ENCODE measurements at places on chromosomes 2 and 18. TPM values are rescaled to one million over a fixed set of nuclear protein-coding genes. Genes with fewer than 3 reads are reported as not detected.

Gene LIPT1
- 8.5 TPM for total RNA-seq

Gene STEAP3
- 32.3 TPM for total RNA-seq

Gene ESPNL
- 0.22 TPM for total RNA-seq

Gene SERPINB4
- total RNA-seq = not detected

Gene G6PC2
- not detected for total RNA-seq

Gene TNS1
- 6.2 TPM for total RNA-seq

Gene SLC66A2
- total RNA-seq = 44.9 TPM

Gene CNDP1
- total RNA-seq = not detected

Gene ABCB11
- 0.12 TPM for total RNA-seq

DNA sequence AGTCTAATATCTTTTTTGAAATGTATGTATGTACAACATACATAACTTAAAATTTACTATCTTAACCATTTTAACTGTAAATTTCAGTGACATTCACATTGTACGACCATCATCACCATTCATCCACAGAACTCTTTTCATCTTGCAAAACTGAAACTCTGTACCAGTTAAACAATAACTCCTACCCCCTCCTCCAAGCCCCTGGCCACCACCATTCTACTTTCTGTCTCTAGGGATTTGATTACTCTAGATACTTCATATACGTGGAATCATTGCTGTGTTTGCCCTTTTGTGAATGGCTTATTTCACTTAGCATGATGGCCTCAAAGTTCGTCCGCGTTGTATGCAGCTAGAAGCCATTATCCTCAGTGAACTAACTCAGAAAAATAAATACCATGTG lies 217.0 kb downstream of the METTL4 start:
- H3K4me1 ChIP-seq = no peaks in the 10 kb centered on the region
- no peak overlapping the region for H3K4me3 ChIP-seq
- H3K27me3 ChIP-seq = no peaks in the 10 kb centered on the region
- no peaks in the 10 kb centered on the region for H3K36me3 ChIP-seq
- no peak overlapping the region for H3K27ac ChIP-seq

DNA sequence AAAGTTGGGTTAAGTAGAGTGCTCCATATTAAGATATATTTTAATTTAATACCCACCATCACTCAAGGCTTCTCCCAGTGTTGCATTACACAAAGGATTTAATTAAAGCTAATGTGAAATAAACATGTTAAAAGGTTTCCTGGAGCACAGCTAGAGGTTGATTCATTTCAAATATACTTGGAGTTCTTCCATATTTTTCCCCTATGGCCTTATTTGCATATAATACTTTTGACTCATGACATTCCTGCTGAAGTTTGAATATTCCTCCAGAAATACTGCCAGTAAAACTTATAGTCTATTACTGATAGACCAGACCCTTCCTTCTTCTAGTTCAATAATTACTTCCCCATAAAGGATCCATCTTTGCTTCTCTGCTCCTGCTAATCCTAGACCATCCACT lies 227.5 kb downstream of the GULP1 start:
- H3K36me3 ChIP-seq = no peaks in the 10 kb centered on the region
- H3K4me1 ChIP-seq = peaks cover 5% of the 10 kb centered on the region
- H3K4me3 ChIP-seq = no peak overlapping the region
- DNase-seq = no peak

DNA sequence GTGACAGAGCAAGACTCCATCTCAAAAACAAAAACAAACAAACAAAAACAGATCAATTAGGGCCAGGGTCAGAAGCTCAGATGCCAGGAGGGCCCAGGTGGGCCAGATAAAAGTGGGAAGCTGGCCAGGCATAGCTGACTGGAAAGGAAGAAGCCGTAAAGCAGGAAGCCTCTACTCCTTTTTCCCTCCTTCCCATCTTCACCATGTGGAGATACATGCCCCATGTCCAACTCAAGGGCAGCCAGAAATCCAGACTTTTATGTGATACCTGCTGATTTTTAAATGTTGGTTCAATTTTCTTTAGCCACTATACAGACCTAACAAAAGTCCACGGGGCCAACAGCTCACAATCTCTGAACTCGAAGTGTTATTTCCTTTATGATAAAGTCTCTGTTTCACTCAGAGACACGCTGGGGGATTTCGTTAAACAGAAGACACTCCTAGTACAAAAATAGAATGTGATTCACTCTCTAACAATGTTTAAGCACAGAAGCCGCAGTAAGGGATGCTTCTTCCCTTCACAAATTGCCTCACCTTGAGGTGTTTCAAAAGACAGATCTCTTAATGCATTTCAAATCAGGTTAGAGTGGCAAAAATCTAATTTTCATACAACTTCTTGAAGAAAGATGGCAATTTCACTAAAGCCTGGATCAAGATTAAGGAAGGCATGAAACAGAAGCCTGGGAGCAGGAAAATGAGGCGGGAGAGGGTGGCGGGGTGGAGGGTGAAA lies 14.0 kb downstream of the TMEM247 start:
- H3K27me3 ChIP-seq = no peaks in the 10 kb centered on the region
- peaks cover 7% of the 10 kb centered on the region for H3K4me1 ChIP-seq
- no peak for DNase-seq
- H3K27ac ChIP-seq = no peak overlapping the region

GRCh38 chr2:18123211-18123570 lies 244.7 kb downstream of the KCNS3 start:
- H3K36me3 ChIP-seq = no peaks in the 10 kb centered on the region
- DNase-seq = no peak
- H3K4me3 ChIP-seq = no peak overlapping the region
- H3K27ac ChIP-seq = no peak overlapping the region

- H3K4me3 ChIP-seq = no peak overlapping the region
- no peak overlapping the region for H3K27ac ChIP-seq
- H3K27me3 ChIP-seq = no peaks in the 10 kb centered on the region
- no peaks in the 10 kb centered on the region for H3K36me3 ChIP-seq
- no peak for DNase-seq
- H3K4me1 ChIP-seq = no peaks in the 10 kb centered on the region
Observed at GRCh38 chr18:63451799-63452660, 24.7 kb upstream of the SERPINB5 start.

GRCh38 chr2:240954436-240955305 lies 43.7 kb upstream of the SNED1 start:
- no peaks in the 10 kb centered on the region for H3K36me3 ChIP-seq
- no peak for DNase-seq
- no peak overlapping the region for H3K27ac ChIP-seq
- no peaks in the 10 kb centered on the region for H3K4me1 ChIP-seq
- H3K4me3 ChIP-seq = no peak overlapping the region
- H3K27me3 ChIP-seq = peaks cover 10% of the 10 kb centered on the region

DNA sequence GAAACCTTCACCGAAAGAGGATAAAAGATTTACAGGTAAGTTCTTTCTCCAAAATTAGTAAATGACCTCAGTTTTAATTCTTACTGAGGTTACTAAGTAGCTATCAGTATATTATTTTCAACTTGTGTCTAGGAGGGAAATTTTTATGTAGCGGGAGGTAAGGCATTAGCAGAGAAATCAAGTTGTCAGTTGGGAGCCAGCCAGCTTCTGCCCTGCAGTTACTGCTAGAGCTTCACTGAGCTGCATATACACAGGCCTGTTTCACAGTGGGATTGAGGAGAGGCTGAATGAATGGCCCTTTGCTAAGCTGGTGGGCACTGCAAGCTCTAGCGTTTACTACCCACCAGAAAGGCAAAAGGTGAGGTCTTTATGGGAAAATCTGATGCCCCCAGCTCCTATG lies 105.7 kb downstream of the ACAA2 start:
- no peaks in the 10 kb centered on the region for H3K27me3 ChIP-seq
- H3K27ac ChIP-seq = no peak overlapping the region
- DNase-seq = no peak
- H3K4me1 ChIP-seq = no peaks in the 10 kb centered on the region
- H3K36me3 ChIP-seq = no peaks in the 10 kb centered on the region

DNA sequence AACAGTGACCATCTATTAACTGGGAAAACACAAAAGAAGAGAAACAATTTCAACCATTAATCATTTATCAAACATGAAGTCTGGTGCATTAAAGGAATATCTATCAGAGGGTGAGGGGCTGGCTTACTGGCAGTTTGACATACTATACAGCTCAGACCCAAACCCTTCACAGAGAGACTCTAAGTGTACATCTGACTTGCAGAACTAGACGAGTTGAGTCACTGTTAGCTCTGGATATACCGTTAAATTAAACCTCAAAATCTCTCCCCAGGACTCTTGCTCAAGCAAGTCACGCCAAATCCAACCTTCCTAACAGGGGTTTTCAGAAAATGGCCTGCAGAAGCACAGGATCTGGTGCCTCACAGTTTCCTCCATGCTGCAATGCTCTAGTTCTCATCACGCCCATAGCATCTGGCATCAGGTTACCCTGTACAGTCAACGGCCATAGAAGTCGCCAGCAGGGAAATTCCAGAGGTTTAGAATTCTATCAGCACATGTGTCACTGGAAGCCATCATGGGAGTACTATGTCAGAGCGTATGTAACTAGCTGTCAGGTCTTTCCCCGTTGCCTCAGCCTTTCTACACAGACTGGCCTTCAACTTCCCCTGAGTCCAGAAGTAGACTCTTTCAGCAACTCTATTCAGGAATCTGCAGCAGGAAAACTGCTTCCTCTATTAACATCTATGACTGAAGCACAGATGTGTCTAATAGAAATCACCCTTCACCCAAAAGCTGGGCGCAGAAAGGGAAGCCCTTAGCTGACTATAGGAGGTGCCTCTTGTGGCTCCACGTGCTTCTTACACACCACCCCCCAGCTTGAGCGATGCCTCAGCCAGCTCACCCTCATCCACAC lies 9.3 kb downstream of the TGOLN2 start:
- H3K27ac ChIP-seq = no peak overlapping the region
- H3K27me3 ChIP-seq = no peaks in the 10 kb centered on the region
- no peak overlapping the region for H3K4me3 ChIP-seq
- H3K4me1 ChIP-seq = no peaks in the 10 kb centered on the region

GRCh38 chr2:69755862-69756467 lies 14.0 kb downstream of the ANXA4 start:
- peak overlapping the region; percentile 53 for H3K27ac ChIP-seq
- H3K27me3 ChIP-seq = no peaks in the 10 kb centered on the region
- peaks cover 18% of the 10 kb centered on the region for H3K4me1 ChIP-seq
- peak; percentile 78 for DNase-seq
- peak overlapping the region; percentile 48 for H3K4me3 ChIP-seq
- no peaks in the 10 kb centered on the region for H3K36me3 ChIP-seq

DNA sequence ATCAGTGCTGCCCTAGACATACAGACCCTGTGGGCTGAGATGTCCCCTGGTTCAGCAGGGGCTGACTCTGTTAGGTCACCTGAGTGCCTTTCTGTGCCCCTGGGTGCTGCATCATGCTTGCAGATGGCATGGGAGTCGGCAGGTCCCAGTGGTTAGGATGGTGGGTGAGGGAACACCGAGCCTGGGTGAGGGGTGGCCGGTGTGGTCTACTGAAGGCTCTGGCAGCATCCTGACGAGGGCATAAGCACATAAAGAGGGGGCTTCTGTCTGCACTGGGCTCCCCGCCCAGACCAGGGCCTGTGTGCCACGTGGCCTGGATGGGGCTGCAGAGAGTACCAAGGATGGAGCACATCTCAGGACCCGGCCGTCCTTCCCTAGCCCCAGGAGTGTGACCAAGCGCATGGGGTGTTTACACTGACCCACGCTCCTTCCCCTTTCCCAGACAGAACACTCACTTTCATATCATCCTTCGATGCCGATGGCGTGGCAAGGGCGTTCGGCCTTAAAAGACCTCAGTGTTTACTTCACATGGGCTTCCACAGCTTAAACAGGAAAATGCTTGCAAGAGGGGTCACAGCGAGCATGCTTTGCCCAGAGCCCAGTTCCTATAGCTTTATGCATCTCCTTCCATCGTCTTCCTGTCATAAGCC lies 115.1 kb downstream of the STPG4 start:
- H3K36me3 ChIP-seq = no peaks in the 10 kb centered on the region
- H3K4me3 ChIP-seq = no peak overlapping the region
- H3K4me1 ChIP-seq = peaks cover 64% of the 10 kb centered on the region
- no peak overlapping the region for H3K27ac ChIP-seq

- no peaks in the 10 kb centered on the region for H3K36me3 ChIP-seq
- no peak overlapping the region for H3K27ac ChIP-seq
- DNase-seq = no peak
- no peak overlapping the region for H3K4me3 ChIP-seq
Observed at GRCh38 chr2:191103774-191104173, 47.0 kb downstream of the STAT4 start.

- no peaks in the 10 kb centered on the region for H3K4me1 ChIP-seq
- no peak overlapping the region for H3K4me3 ChIP-seq
- H3K27ac ChIP-seq = no peak overlapping the region
- DNase-seq = no peak
- no peaks in the 10 kb centered on the region for H3K27me3 ChIP-seq
Observed at GRCh38 chr2:228339525-228339924, 158.0 kb upstream of the SPHKAP start.

- no peak overlapping the region for H3K27ac ChIP-seq
- H3K4me3 ChIP-seq = no peak overlapping the region
- H3K27me3 ChIP-seq = no peaks in the 10 kb centered on the region
- DNase-seq = no peak
- no peaks in the 10 kb centered on the region for H3K36me3 ChIP-seq
Observed at GRCh38 chr18:29160170-29160569, 983.2 kb upstream of the CDH2 start.

GRCh38 chr18:34018336-34018735 lies 206.4 kb downstream of the NOL4 start:
- DNase-seq = no peak
- H3K4me1 ChIP-seq = no peaks in the 10 kb centered on the region
- no peak overlapping the region for H3K27ac ChIP-seq
- H3K4me3 ChIP-seq = no peak overlapping the region
- H3K27me3 ChIP-seq = no peaks in the 10 kb centered on the region

DNA sequence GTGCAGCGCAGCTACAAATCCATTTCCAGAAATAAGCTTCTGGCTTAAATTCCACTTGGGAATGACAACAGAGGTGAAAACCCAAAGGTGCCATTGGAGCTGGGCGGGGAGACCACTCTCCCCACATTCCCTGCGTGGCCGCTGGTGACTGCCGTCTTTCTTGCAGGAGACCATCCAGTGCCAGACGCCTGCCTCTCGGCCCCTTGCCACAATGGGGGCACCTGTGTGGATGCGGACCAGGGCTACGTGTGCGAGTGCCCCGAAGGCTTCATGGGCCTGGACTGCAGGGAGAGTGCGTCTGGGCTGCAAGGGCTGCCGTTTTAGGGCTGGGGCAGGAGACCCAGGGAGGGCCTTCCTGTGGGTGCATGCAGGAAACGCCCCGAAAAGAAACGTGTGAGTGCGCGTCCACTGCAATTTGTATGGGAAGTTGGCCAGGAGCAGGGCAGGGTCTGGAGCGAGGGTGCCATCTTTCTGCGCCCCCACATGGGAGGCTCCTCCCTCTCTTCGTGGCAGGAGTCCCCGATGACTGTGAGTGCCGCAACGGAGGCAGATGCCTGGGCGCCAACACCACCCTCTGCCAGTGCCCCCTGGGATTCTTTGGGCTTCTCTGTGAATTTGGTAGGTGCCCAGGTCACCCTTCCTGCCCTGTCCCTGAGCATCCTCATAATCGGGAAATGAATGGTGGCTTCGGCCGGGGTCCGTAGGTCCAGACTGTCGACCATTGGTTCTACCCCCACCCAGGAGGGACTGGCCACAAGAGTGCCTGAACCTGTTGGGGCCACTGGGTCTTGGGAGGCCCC lies 49.9 kb downstream of the SNED1 start:
- no peaks in the 10 kb centered on the region for H3K27me3 ChIP-seq
- H3K4me3 ChIP-seq = no peak overlapping the region
- H3K27ac ChIP-seq = no peak overlapping the region
- no peaks in the 10 kb centered on the region for H3K36me3 ChIP-seq
- no peak for DNase-seq

Data from HCT116 (cell line).